C1 segment of cervical spinal cord (tissue), 14 donors: ENCODE measurements at places on chromosomes 4 and X.
A peak's percentile ranks its signal among the peaks of the same experiment; 100 is the strongest.

- DNase-seq, result no peak
These were observed 38.6 kb downstream of the ADGRA3 start for GRCh38 chr4:22477136-22477812.

- DNase-seq, result no peak
These were observed 28.3 kb upstream of the PGRMC2 start for GRCh38 chr4:128315756-128316520.

DNA sequence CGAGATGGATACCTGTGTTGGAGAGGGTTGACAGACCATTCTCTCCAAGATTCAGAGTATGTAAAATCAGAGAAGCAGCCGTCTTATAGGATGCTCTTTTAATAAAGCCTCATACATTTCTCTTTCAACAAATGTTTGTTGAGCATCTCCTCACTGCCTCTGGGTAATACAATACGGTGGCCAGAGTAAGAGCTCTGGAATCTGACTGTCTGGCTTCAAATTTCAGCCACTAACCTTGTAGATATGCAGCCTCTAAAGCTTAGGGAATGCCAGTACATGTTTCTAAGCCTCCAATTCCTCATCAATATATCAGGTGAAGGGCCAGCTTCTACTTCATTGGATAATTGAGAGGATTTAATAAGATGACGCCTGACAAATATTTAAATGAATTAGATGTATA, 61.3 kb downstream of the CLNK start:
- DNase-seq, result no peak

- no peak for DNase-seq
These were observed 2.2 kb downstream of the KIT start for GRCh38 chr4:54659749-54660535.

- no peak for DNase-seq
These were observed 22.3 kb downstream of the UGT2A2 start for GRCh38 chr4:69617083-69617694.

DNA sequence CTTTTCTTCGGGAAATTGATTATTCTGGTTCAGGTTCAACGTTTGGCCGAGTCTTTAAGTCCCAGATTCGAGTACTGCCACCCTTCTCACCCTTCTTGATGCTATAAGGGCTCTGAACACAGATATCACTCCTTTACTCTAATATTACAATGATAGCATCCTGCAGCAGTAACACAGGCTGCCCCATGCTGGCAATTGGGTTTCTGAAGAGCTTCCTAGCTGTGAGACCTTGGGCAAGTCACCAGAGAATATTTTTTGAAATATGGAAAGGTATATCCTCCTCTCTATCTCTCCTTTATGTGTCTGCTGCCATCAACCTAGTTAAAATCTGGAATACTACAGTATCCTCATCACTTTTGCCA, 297 bp upstream of the MTMR8 start:
- no peak for DNase-seq

DNA sequence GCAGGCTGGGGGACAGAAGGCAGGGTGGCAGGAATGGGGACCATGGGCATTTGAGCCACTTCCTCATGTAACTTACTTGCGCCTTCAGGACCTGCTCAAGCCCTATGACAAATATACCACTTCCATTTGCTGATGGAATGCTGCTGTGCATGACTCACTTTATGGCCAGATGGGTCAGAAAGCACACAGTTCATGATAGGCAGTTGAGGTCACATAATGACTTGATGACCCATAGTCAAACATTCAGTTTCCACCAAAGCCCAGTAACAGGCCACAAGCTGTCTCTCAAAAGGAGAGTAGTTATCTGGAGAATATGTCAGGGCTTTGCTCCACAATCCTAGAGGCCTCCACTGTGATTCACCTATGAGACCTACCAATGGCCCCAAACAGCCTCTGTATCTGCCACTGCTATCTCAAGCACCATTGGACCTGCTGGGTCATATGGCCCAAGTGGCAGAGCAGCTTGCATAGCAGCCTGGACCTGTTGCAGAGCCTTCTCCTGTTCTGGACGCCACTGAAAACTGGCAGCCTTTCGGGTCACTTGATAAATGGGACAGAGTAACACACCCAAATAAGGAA, 5.3 kb upstream of the PAPSS1 start:
- no peak for DNase-seq

- DNase-seq, result no peak
These were observed 137.2 kb upstream of the PGRMC2 start for GRCh38 chr4:128424527-128425497.

- no peak for DNase-seq
These were observed 392.6 kb downstream of the IL1RAPL1 start for GRCh38 chrX:28979877-28980276.

- no peak for DNase-seq
These were observed 241.4 kb upstream of the EPHA5 start for GRCh38 chr4:65911720-65912119.

GRCh38 chrX:123713841-123714240, 19.0 kb downstream of the THOC2 start:
- DNase-seq, result no peak

- DNase-seq, result no peak
These were observed 26.1 kb upstream of the EXOC1L start for GRCh38 chr4:55793479-55793878.

GRCh38 chr4:145406970-145407369, 74.7 kb upstream of the SMAD1 start:
- no peak for DNase-seq

DNA sequence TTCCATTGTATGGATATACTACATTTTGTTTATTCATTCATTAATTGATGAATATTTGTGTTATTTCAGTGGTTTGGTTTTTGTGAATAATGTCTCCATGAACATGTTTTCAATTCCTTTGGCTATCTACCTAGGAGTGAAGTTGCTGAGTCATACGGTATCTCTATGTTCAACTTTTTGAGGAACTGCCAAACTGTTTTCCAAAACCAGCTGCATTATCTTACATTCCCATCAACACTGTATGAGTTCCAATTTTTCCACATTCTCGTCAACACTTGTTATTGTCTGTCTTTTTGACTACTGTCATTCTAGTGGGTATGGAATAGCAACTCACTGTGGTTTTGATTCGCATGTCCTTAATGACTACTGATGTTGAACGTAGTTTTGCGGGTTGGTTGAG, 388.6 kb upstream of the MAGEB2 start:
- DNase-seq, result no peak

- no peak for DNase-seq
These were observed 56.0 kb downstream of the RAI2 start for GRCh38 chrX:17805120-17805519.

- no peak for DNase-seq
These were observed 300.4 kb upstream of the BMP3 start for GRCh38 chr4:80730158-80730557.

- DNase-seq, result no peak
These were observed 52.9 kb downstream of the TMEM150C start for GRCh38 chr4:82508806-82509428.

- DNase-seq, result no peak
These were observed 601.0 kb downstream of the TMA16 start for GRCh38 chr4:164095313-164096110.

GRCh38 chr4:112184438-112184837, 39.2 kb downstream of the FAM241A start:
- DNase-seq, result no peak

GRCh38 chrX:10427249-10427648, 193.1 kb downstream of the MID1 start:
- DNase-seq, result no peak

DNA sequence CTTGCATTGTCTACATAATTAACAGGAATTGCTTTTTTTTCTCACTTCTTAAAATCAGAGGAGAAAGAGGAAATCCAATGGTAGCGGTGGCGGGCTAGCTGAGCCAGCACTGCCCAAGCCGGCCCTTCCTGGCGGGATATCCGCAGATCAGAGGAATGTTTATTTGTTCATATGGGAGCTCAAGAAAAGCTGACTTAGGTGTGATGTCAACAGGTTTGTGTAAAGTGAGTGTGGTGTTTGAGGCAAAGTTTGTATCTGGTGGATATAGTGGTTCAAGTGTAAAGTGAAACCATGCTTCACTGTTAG, 466 bp upstream of the SLC39A8 start:
- DNase-seq, result no peak

- no peak for DNase-seq
These were observed 19.6 kb downstream of the NKX3-2 start for GRCh38 chr4:13524504-13525243.

DNA sequence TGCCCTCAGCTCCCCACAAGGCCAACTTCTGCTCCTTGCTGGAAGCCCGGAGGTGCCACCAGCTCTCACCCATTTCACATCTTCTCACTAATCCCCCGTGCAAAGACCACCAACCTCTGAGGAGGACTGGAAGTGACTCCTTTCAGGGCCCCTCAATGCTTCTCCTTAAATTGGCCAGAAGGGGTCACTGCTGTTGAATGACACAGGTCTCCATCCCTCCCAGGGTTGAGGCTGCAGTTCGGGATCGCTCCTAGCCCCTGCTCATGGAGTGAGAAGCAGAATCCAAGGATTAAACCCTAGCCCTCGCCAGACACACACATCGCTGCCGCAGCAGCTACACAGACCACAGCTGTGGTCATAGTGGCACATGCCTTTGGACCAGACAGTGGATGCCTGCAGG, 279.5 kb upstream of the TAPT1 start:
- DNase-seq, result no peak

DNA sequence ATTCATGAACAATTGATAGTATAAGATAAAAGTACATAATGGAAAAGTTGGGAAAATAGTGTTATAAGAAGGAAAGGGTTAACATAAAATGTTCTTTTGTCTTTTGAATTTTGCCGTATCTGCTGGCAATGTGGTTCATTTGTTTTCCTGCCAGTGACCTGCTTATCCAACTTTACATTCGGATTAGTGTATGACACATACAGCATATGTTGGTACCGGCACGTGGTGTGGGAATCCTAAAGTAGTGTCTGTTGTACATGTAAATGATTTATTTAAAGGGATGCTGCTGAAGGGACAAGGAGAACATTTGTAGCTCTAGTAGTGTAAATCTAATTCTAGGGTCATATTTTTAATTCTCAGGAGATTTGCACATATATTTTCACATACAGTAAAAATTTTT, 11.5 kb downstream of the RAB9A start:
- DNase-seq, result no peak

GRCh38 chrX:12790885-12791256, 341 bp upstream of the PRPS2 start:
- no peak for DNase-seq

DNA sequence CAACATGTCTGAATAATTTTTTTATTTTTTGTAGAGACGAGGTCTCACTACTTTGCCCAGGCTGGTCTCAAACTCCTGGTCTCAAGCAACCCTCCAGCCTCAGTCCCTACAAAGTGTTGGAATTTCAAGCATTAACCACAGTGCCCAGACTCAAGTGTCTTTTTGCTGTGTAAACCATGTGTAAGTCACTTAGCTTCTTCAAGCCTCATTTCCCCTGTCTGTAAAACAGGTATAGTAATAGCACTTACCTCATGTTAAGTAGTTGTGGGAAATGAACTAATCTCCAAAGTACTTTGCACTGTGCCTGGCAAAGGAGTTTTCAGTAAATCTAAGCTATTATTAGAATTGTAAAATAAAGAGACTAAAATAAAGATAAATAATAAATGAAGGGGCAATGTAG, 35.7 kb downstream of the STBD1 start:
- no peak for DNase-seq

DNA sequence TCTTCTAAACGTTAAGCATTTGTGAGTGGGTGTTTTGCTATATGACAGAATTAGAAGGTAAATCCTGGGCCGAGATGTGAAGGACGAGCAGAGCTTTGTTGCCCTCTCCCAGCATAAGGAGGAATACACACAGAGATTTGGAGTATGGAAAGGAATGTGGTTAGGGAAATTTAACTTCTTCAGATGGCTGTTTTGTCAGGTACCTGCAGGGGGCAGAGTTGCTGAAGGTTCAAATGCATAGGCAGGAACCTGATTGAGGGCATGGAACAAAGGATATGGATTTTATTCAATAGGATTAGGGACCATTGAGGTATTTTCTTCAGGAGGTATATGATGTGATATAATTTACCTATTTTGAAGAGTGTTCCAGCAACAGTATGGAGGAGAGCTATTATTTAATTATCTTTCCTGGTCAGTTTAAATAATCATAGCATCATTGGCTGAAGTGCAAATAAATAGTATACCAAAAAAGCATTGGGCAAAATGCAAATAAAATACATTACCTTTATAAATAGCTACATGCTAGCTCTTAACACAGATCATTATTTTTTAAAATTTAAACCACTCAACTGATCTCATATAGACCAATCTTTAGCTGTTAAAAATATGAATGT, 143.6 kb downstream of the SLIT2 start:
- no peak for DNase-seq

- no peak for DNase-seq
These were observed 111.4 kb downstream of the LUZP4 start for GRCh38 chrX:115400960-115401359.

DNA sequence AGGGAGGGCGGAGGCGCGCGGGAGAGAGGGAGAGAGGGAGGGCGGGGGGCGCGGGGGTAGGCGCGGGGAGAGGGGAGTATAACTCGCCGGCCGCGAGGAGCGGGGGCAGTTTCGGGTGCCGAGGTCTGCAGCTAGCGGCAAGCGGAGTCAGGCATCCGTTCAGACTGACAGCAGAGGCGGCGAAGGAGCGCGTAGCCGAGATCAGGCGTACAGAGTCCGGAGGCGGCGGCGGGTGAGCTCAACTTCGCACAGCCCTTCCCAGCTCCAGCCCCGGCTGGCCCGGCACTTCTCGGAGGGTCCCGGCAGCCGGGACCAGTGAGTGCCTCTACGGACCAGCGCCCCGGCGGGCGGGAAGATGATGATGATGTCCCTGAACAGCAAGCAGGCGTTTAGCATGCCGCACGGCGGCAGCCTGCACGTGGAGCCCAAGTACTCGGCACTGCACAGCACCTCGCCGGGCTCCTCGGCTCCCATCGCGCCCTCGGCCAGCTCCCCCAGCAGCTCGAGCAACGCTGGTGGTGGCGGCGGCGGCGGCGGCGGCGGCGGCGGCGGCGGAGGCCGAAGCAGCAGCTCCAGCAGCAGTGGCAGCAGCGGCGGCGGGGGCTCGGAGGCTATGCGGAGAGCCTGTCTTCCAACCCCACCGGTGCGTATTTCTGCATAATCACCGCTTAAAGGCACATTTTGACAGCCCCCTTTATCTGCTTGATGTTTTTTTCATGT, at the start of gene POU4F2:
TSS of gene POU4F2 (plus strand) at position 108 of the 720 bp plus-strand sequence. CDS start at position 356, 248 bp downstream.
- no peak for DNase-seq

GRCh38 chrX:154049209-154050112, 29.8 kb upstream of the IRAK1 start:
- DNase-seq, result no peak

- no peak for DNase-seq
These were observed 16.9 kb downstream of the STAP1 start for GRCh38 chr4:67575232-67576058.

DNA sequence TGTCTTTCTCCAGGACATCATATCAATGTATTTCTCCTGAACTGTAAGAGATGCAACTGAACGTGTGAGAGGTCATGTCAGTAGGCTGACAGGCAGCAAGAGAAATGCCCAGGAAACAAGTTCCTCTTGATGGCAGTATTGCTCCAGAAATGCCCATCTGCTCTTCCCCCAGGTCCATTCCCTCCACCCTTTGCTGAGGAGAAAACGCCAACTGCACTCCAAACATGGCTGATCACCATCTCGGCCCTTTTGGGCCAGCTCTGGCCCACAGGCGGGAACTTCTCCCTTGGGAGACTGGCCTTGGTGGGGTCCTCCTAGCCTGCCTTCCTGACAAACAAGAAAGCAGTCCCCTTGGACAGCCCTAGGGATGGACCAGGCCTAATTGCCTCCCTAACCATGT, 276.5 kb upstream of the AGTR2 start:
- DNase-seq, result peak; percentile 57
